ENCODE measurements at places on chromosomes 5 and 9. TPM values are rescaled to one million over a fixed set of nuclear protein-coding genes. Genes with fewer than 3 reads are reported as not detected.

SPINK7 gene
- not detected for total RNA-seq

CKMT2 gene
- 1.3 TPM for total RNA-seq

C9orf50 gene
- under 0.01 TPM for total RNA-seq

BTNL8 gene
- total RNA-seq, result not detected

GMCL2 gene
- total RNA-seq, result not detected

CLTB gene
- total RNA-seq, result 103 TPM

SHC3 gene
- total RNA-seq, result 20.9 TPM

Data from bronchial smooth muscle cell (primary cell).